ENCODE measurements at places on chromosomes 16 and 17. TPM values are rescaled to one million over a fixed set of nuclear protein-coding genes. Genes with fewer than 3 reads are reported as not detected.

DNA sequence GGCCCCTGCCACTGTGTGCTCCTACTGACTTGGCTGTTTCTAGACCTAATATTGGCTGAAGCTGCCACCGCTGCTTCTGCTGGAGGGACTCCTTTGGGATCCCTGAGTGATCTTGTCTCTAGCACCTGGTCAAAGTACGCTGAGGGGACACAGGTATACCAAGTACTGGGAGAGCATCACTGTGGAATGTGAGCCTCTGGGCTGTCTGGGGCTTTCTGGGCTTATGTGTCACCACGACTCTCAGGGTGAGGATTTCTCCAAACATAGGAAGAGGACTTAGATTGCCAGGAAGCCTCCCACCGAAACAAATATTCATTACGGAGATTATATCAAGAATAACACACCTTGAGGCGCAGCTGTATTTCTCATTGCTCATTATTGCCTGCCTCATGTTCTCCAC lies 435.8 kb downstream of the HS3ST3B1 start:
- DNase-seq, result no peak

DNA sequence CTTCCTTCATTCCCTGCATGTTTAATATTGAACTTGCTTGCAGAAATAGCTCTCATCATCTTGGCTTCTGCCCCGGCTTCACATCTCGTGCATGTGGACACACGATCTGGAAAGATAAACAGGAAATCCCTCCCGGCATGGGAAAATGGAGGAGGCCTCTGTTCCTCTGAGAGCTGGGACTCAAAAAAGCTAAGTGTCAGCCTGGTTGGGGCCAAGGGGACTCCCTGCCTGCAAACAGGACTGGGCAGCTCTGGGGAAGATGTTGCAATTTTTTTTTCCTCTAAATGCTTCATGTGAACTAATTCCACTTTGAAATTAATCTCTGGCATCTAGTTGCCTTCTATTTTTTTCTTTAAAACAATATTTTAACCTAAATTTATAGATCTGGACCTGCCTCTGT lies 24.8 kb downstream of the ITPRIPL2 start:
- no peak for DNase-seq

The SULT1A2 gene
- total RNA-seq, result not detected

- no peak for DNase-seq
Measured at GRCh38 chr17:20228410-20228809, 219.3 kb downstream of the SPECC1 start.

The MT3 gene
- total RNA-seq, result not detected

The ACE gene
- total RNA-seq, result 3.1 TPM

The CD300A gene
- total RNA-seq, result 4.4 TPM

DNA sequence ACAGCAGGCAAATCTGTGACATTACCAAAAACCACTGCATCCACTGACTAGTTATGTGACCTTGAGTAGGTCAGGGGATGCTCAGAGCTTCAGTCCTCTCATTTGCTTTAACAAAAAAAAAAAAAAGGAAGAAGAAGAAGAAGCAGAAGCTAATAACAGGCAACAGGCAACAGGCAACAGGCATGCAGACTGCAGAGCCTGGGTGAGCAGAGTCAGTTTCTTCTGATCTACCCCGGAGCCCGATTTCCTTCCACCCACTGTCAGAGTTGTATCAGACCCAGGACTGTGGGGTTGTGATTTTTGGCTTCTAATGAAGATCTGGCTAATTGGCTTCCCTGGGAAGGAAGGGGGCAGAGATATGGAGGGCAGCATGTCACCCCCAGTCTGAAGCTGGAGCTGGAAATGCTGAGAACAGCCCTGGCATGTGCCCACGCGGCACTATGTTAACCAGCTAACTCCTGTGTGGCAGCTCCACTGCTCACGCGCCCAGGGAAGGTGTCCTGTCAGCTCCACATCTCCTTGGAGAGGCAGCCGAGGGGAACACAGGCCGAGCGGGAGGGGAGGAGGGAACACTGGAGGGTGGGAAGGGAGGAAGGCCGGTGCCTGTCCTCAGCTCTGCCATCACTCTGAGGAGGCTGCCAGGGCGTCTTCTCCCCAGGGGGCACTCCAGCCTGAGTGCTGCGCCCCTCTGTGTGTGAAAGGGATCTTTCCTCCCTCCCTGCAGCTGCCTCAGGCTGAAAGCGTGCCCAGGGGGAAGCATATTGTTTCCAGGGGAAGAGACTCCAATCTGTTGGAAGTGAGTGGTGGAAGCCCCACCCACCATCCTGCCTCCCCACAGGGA lies 17.6 kb downstream of the SRCIN1 start:
- DNase-seq, result no peak
